A549 treated with dexamethasone at 1 μM for 4 hours (cell line): ENCODE measurements at places on chromosomes 11 and 22. TPM values are rescaled to one million over a fixed set of nuclear protein-coding genes. Genes with fewer than 3 reads are reported as not detected.

SREBF2 gene
- total RNA-seq: 19.8 to 32.9 TPM (median 30.5 TPM) in 5 replicates

RIMBP3C gene
- 0.18 to 0.28 TPM (median 0.22 TPM) in 4 of 5 replicates, not detected in the other for total RNA-seq

RAB3IL1 gene
- total RNA-seq: 17.7 to 26.3 TPM (median 21.6 TPM) in 5 replicates

SCGB1D2 gene
- total RNA-seq: not detected in 5 replicates

PGA3 gene
- not detected in 5 replicates for total RNA-seq

PKDREJ gene
- total RNA-seq: not detected in 5 replicates

TTC36 gene
- total RNA-seq: not detected in 5 replicates

APOL4 gene
- total RNA-seq: 0.02 to 0.14 TPM in 2 of 5 replicates, not detected in the others

SLC25A1 gene
- 43.2 to 58.4 TPM (median 57.5 TPM) in 5 replicates for total RNA-seq

EML3 gene
- total RNA-seq: 18.3 to 23.6 TPM (median 20.4 TPM) in 5 replicates

PRR33 gene
- not detected in 5 replicates for total RNA-seq

RFPL2 gene
- total RNA-seq: 0.11 to 0.24 TPM (median 0.15 TPM) in 5 replicates

PITPNM1 gene
- total RNA-seq: 21.8 to 40.9 TPM (median 38.0 TPM) in 5 replicates

PPME1 gene
- total RNA-seq: 58.0 to 61.8 TPM (median 60.0 TPM) in 5 replicates

PHLDA2 gene
- 85.5 to 120 TPM (median 111 TPM) in 5 replicates for total RNA-seq

MIOX gene
- total RNA-seq: 0.07 TPM in 1 of 5 replicates, not detected in the others

NCF4 gene
- total RNA-seq: 0.11 to 0.13 TPM in 2 of 5 replicates, not detected in the others

SBF2 gene
- 11.6 to 15.8 TPM (median 12.6 TPM) in 5 replicates for total RNA-seq

MRGPRE gene
- 0.06 to 0.14 TPM (median 0.08 TPM) in 4 of 5 replicates, not detected in the other for total RNA-seq

GGTLC3 gene
- not detected in 5 replicates for total RNA-seq

MISFA gene
- total RNA-seq: 1.3 to 4.2 TPM (median 1.9 TPM) in 5 replicates

LUZP2 gene
- not detected in 5 replicates for total RNA-seq

C1QTNF6 gene
- total RNA-seq: 6.6 to 12.4 TPM (median 10.8 TPM) in 5 replicates

OR5P2 gene
- total RNA-seq: not detected in 5 replicates

ZNF280A gene
- 2.6 to 3.5 TPM (median 3.4 TPM) in 5 replicates for total RNA-seq

SYT7 gene
- total RNA-seq: 1.0 to 1.7 TPM (median 1.5 TPM) in 5 replicates

NPTXR gene
- total RNA-seq: 8.0 to 11.1 TPM (median 9.3 TPM) in 5 replicates

B4GALNT4 gene
- total RNA-seq: 7.8 to 18.0 TPM (median 14.8 TPM) in 5 replicates

SPON1 gene
- not detected in 5 replicates for total RNA-seq

OR5T3 gene
- not detected in 5 replicates for total RNA-seq

NXPE2 gene
- total RNA-seq: 0.06 TPM in 1 of 5 replicates, not detected in the others

FOLR2 gene
- total RNA-seq: not detected in 5 replicates

SPDYC gene
- total RNA-seq: not detected in 5 replicates

LMNTD2 gene
- 1.6 to 3.4 TPM (median 2.4 TPM) in 5 replicates for total RNA-seq

CYTH4 gene
- total RNA-seq: 0.63 to 1.2 TPM (median 0.90 TPM) in 5 replicates

GLB1L2 gene
- total RNA-seq: 1.4 to 2.2 TPM (median 2.0 TPM) in 5 replicates

CRYBB3 gene
- 0.11 to 0.20 TPM in 2 of 5 replicates, not detected in the others for total RNA-seq

CASP5 gene
- not detected in 5 replicates for total RNA-seq

LINC01488 gene
- 0.04 to 0.11 TPM in 2 of 5 replicates, not detected in the others for total RNA-seq

TEX12 gene
- total RNA-seq: not detected in 5 replicates

DSCAML1 gene
- 0.08 to 0.53 TPM (median 0.30 TPM) in 5 replicates for total RNA-seq

OR5F1 gene
- not detected in 5 replicates for total RNA-seq

BSCL2 gene
- 59.4 to 73.9 TPM (median 62.6 TPM) in 5 replicates for total RNA-seq
